Heart left ventricle (tissue), 16 donors: ENCODE measurements at places on chromosomes 12 and 14. TPM values are rescaled to one million over a fixed set of nuclear protein-coding genes. Genes with fewer than 3 reads are reported as not detected.
A peak's percentile ranks its signal among the peaks of the same experiment; 100 is the strongest.

- DNase-seq = no peak
These were observed 410.0 kb upstream of the CCDC196 start for GRCh38 chr14:66076176-66076575.

Gene PPP1R1A
- polyA plus RNA-seq = 181 TPM

- no peak for DNase-seq
These were observed 128.1 kb downstream of the RIMBP2 start for GRCh38 chr12:130587966-130588365.

- no peak for DNase-seq
These were observed 638.3 kb upstream of the TBX3 start for GRCh38 chr12:115322275-115322674.

DNA sequence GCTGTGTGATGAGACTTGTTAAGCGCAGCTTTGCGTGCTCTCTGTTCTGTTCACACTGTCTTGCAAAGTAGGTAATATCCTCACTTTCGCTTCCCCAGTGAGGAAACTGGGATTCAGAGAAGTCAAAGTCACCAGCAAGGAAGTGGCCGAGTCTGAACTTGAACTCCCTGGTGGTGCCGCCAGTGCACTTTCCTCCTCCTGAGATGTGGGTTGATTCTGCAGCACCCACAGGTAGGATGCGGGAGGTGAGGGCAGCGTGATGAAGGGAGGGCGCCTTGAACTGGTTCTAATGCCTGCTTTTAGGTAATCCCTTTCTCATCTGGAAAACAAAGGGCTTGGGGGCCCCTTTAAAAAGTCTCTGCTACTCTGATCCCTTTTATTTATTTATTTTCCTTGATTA is 54.9 kb upstream of the IGF1 start:
- DNase-seq = no peak

DNA sequence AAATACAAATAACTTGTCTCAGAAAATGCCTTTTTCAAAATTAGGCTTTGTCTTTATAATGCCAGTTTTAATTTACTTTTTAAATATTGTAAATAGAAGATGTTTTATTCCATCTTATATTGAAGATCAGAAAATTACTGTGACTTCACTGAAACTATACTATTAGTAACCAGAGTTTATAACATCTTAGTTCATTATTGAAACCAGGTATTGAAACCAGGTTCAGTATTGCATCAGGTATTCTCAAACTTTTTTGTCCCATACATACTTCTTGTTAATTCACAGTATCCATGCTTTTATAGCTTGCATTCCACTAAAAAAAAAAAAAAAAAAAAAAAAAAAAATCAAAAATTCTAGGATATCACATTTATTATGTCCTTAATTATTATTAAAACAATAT is 227.5 kb downstream of the GXYLT1 start:
- DNase-seq = no peak

- DNase-seq = no peak
These were observed 72.9 kb downstream of the PPP2R5C start for GRCh38 chr14:101834397-101834796.

Gene LAG3
- polyA plus RNA-seq = 0.03 TPM

Gene SERPINA1
- polyA plus RNA-seq = 8.7 TPM

Gene VDR
- polyA plus RNA-seq = 0.15 TPM

GRCh38 chr14:51336734-51337133 is 96.7 kb downstream of the TMX1 start:
- no peak for DNase-seq

DNA sequence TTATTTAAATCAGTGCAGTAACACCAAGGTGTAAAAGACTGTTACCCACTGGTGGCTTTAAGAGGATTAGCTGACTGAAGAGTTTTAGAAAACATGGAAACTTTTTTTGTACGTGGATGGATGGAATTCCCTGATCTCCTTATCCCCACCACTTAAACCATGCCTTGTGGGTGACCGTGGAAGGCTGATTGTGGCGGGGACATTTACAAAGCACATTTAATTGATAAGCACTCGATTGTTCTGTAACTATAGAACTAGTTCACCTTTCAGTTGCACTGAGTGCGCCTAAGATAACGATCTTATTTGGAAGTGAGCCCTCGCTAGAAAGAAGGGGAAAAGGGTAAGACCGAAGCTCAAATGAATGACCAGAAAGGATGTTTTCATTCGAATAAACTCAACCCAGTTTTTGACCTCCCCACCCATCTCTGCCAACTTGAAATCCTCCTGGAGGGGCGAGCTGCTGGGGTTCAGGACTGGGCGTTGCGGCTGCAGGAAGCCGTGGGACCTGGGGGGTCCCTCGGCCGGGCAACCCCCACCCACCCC is 688 bp upstream of the RASSF3 start:
- DNase-seq = no peak

- no peak for DNase-seq
These were observed 22.2 kb downstream of the SUDS3 start for GRCh38 chr12:118398524-118398923.

Gene RNFT2
- 0.68 TPM for polyA plus RNA-seq

DNA sequence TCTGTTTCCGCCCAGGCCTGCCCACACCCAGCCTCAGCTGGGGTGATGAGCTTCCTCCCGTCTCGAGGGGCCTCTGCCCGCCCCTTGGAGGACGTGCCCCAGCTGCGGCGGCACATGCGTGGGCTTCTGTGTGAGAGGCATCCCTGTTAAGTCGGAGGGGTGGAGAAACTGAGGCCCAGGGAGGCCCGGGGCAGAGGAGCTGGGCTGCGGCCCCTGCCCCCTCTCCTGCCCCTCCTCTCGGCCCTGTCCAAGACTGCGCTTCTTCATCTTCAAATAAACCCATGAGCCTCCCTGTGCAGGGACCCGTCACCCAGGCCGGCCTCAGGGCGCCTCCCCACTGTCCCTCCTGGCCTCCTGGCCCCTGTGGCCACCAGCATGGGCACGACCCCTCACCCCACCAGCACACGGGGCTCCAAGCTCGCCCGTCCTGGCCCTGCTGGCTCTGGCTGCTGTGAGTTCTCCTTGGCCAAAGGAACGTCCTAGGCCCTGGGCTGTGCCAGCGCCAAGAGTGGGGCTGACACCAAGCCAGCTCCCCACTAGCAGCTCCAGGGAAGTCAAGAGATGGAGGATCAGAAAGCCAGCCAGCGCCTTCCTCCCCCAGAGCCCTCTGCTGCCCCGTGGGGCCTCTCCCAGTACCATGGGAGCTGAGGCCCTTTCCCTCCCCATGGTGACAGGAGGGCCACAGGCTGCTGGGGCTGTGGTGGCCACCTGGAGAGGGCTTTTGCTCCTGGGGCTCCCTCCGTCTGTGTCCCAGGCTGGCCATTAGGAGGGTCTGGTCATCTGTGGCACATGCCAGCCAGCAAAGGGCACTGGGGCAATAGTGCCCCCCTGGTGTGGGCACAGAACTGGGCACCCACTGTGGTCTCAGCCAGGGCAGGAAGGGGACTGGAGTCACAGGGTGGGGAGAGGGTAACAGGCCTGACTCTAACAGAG is 180.4 kb downstream of the KIF26A start:
- DNase-seq = peak; percentile 58

DNA sequence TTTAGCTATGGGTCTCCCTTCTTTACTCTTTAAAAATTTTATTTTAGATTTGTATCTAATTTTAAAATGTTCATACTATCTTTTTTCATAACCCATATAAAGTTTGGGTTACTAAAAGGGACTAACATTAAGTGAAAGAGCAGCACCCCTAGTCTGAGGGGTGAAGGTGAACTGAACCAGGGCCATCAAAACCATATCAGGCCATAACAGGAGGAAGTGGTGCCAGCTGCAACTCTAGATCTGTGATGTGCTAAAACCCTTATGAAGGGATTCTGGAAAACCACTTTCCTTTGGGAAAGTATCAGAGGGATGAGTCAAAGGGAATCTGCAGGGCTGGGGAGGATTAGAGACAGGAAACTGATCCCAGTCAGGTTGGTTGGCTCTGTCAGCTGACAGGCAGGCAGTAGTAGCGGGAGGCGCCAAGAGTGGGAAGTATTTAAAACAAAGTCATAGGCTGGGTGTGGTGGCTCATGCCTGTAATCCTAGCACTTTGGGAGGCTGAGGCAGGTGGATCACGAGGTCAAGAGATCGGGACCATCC is 162.5 kb downstream of the PPM1H start:
- DNase-seq = no peak

Gene CLEC1B
- polyA plus RNA-seq = not detected

DNA sequence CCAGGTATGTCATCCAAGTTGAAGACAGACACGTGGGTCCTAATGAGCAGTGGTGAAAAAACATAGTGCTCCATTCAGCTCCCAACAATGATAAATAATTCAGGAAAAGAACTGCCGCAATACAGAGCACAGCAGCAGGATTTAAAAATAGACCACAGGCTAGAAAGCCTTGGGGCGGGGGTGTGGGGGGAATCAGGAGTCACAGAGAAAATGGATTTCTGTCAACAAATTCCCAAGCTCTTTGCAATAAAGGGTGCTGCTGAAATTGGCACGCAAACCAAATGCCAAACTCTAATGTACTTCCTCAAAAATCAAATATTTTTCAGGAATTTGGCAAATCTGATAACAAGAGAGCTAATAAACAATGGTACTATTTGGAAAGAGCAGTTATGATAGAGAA is 58.6 kb downstream of the R3HDM2 start:
- DNase-seq = no peak

DNA sequence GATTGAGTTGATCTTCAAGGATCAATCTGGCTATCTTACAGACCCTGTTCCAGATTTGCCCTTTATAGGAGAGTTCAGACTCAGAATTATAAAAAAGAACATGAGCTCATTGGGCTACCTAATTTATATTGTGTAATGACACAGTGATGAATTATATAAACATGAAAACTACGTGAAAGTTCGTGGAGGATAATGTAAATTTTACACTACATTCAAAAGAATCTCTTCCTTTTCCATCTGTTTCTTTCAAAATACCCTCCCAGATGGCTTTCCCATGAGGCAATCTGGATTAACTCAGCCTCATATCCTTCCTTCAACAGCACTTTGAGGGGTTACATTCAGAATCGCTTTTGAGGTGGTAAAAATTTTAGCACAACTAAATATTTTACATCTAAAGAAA is 129.3 kb downstream of the HMGA2 start:
- DNase-seq = no peak

GRCh38 chr12:27551172-27551840 is 27.3 kb downstream of the PPFIBP1 start:
- DNase-seq = no peak

- no peak for DNase-seq
These were observed 74.8 kb upstream of the FRMD6 start for GRCh38 chr14:51576879-51577278.

DNA sequence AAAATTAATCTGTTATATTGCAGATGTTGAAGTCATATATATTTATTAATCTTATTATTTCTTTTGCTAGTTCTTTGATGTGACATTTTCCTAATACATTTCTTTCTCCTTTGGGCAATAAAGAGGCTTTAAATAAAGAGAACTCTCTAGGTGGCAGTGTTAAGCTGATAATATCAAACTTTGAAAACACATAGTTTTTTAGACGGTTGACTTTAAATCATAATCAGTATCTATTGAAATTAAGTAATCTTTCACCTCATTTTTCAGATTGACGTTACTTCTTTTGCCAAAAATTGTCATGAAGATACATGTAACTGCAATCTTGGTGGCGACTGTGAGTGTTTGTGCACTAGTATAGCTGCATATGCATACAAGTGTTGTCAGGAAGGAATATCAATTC is 130.8 kb upstream of the PTPRQ start:
- DNase-seq = no peak

Gene LRP1-AS
- not detected for polyA plus RNA-seq

Gene TBX3
- 11.4 TPM for polyA plus RNA-seq

GRCh38 chr12:27297566-27297965 is 35.1 kb upstream of the BMAL2 start:
- no peak for DNase-seq

GRCh38 chr12:76685246-76685678 is 78.7 kb upstream of the ZDHHC17 start:
- no peak for DNase-seq

Gene CLEC2A
- polyA plus RNA-seq = not detected

GRCh38 chr14:67487937-67488893 is at the start of gene TMEM229B:
TSS of gene TMEM229B (minus strand) at chr14:67488721. CDS start at chr14:67473923, 14,798 bp downstream.
- peak; percentile 46 for DNase-seq

DNA sequence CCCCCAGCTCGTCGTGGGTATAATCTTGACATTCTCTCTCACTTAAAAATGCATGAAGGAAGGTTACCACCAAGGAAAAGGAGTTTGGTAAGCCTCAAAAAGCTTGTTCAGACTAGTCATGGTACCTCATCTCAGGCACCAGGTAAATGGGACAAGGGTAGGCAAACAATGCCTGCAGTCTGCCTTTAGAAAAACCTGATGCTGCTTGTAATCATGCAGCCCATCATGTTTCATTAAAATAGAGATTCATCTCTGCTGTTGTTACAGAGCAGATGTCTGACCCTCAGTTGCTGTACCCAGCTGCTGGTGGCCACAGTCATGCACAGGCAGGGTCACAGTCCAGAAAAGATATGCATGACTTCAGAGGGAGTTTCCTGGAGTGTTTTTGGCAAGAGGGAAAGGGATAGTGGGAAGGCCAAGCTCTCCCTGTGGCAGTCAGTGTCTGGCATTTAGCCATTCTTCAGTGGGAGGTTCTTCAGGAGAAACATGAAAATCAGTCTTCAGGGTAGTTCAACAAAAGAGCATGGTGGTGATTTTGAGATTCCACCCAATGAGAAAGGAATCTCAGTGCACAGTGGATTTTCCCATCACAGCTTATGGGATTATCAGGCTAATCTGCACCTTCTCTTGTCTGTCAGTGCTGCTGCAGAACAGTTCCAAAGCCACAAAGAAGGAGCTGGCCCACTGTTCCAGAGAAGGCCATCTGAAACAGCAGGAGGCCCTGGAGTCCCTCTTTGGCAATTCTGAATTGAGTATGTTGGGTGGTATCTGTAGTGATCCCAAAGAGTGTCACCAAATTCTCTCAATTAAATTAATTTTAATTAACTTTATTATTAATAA is 202.7 kb upstream of the FRMD6 start:
- peak; percentile 54 for DNase-seq

- DNase-seq = no peak
These were observed 795.4 kb downstream of the TRHDE start for GRCh38 chr12:73067616-73068015.

- no peak for DNase-seq
These were observed 12.1 kb downstream of the SPTSSA start for GRCh38 chr14:34449819-34450541.

- peak; percentile 78 for DNase-seq
These were observed 110.7 kb downstream of the NCOR2 start for GRCh38 chr12:124456652-124457152.

GRCh38 chr12:4416276-4416675 is 29.3 kb downstream of the FGF6 start:
- no peak for DNase-seq

Gene NEUROD4
- not detected for polyA plus RNA-seq

DNA sequence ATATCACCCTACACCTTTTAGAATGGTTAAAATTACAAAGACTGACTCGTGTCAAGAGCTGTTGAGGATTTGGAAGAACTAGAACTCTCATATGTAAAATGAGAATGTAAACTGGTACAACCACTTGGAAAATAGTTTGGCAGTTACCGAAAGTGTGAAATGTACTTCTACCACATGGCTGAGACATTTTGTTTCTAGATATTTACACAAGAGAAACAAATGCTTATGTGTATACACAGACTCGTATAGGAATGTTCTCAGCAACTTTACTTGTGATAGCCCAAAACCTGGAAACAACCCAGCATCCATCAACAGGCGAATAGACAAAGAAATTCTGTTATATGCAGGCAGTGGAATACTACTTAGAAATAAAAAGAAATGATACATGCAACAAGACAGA is 103.0 kb downstream of the BRMS1L start:
- no peak for DNase-seq
